SIG-M5 (cell line): ENCODE measurements at places on chromosomes 7 and 10.

DNA sequence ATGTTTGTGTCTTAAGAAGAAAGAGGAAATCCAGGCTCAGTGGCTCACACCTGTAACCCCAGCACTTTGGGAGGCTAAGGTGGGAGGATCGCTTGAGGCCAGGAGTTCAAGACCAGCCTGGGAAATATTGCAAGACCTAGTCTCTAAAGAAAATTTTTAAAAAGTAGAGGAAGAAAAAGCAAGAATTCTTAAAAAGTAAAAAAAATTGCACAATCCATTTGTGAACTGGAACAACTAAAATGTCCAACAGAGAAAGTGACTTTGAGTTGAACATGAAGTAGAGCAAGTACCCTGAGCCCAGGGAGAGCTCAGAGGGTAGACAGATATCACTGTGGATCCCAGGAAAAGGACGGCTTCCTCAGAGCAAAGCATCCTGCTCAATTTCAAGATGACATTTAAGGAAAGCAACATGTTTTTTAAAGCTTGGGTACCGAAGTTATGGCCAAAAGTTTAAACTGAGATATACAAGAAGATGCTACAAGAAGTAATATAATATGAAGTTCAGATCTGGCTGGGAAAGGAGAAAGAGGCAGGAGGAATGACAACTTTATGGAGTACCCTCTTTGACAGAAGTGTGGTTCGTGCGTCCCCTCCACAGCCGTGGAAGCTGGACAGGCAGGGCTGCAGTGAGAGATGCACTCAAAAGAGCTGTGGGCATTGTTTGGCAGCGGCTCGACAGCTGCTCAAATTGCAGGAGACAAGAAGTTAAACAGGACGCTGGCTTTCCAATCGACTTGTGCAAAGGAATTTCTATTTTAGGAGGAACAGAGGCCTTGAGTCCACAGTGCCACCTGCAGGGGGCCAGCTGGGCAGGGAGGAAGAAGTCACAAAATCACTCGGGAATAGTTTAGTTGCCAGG lies 201.3 kb downstream of the JCAD start:
- no peak for DNase-seq

- no peak for DNase-seq
Observed at GRCh38 chr7:7122701-7123281, 59.6 kb upstream of the C1GALT1 start.

GRCh38 chr7:65927489-65928448 lies 54.2 kb downstream of the GUSB start:
- DNase-seq: no peak

- DNase-seq: no peak
Observed at GRCh38 chr10:110404825-110405224, 92.9 kb upstream of the DUSP5 start.

GRCh38 chr7:95245828-95246500 lies 78.4 kb downstream of the PON1 start:
- no peak for DNase-seq

DNA sequence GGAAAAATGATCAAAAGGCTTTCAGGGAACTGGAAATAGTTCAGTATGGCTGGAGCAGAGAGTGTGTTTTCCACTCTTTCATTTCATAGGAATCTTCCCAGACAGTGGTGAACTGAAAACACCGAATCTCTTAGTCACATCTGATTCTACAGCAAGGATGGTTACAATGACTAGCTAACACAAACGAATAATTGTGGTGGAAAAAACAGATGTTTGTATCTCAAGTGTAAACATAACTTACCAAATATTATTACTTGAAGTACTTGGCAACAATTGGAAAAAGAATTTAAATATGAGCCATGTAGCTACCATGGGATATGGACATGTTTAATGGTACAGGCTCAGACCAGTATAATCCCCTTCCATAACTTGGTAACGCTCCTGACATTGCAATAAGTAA lies 21.1 kb upstream of the BPGM start:
- no peak for DNase-seq
